ENCODE measurements at places on chromosomes 4 and X.

DNA sequence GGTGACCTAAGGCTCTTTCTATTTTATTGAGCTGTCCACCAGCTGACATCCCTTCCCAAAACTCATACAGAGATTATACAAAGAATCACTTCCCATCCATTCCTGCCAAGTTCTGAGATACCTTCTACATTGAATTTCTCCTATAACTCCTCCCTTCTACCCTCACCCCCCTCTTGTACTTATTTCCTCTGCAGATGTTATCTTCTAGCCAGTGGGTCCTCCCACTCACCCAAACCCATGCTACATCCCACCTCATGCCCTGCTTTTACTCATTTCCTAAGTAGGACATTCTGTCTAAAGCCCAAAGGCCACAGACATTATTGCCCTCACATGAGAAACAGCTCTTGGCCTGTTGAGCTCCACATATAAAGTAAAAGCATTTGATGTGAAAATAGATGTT is 28.6 kb downstream of the BMX start:
- DNase-seq = no peak

DNA sequence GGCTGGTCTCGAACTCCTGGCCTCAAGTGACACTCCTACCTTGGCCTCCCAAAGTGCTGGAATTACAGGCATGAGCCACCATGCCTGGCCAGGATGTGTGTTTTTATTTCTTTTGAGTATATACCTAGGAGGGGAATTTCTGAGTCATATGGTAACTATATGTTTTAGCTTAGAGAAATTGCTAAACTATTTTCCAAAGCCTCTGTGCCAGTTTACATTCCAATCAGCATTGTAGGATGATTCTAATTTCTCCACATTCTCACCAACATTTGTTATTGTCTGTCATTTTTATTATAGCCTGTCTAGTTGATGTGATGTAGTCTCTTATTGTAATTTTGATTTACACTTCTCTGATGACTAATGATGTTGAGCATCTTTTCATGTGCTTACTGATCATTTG is 1576.0 kb downstream of the RPA4 start:
- no peak for DNase-seq

DNA sequence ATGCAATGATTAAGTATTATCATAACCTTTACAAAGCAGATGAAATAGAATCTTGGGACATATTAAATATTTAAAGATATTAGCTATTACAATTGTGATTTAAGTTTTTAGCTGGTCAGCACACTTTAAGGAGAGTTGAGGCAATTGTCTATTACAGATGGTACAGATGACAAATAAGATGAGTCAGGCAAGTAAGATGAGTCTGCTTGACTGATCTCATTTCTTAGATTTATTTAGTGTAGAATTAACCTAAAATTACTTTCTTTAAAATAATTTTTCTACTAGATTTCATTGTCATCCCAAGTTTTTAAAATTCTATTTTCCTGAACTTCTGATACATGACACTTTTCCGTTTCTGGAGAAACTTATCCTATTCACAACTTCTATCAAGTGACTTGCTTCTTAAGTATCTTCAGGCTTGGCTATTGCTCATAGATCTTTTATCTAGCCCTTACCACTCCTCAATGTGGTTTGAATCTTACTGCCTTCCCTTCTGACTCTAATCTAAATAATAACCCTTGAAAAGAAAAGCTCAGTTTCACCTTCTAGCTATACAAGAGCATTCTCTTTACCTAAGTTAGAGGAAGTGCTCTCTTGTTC is 32.9 kb downstream of the CXCL1 start:
- no peak for DNase-seq

DNA sequence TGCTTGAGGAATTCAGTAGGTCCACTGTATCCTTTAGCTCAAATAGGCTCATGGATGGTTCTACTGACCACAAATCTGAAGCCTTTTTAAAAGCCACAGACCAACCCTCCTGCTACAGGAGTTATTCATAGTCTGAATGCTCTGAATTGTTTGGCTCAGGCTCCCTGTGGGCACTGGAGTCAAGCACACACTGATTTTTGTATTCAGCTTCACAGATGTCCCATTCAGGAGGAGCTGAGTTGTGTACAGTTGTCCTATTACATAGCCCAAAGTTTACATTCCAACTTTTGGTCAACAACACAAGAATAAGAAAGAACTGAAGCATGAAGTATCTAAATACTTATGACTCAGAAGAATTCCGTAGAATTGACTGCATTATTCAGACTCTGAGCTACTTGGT is 243.9 kb downstream of the UNC5C start:
- DNase-seq = no peak

DNA sequence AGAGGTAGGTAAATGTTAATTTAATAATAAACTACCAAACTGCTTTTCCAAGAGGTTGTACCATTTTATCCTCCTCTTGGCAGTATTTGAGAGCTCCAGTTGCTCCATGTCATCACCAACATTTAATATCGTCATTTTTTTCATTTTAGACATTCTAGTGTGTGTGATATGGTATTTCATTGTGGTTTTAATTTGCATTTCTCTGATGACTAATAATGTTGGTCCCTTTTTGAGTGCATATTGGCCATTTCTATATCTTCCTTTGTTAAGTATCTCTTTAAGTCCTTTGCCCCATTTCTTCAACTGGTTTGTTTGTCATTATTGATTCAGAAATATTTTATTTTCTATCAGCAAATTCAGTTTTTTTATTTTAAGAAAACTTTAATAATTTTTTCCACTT is 88.8 kb downstream of the MAPK10 start:
- DNase-seq = no peak

DNA sequence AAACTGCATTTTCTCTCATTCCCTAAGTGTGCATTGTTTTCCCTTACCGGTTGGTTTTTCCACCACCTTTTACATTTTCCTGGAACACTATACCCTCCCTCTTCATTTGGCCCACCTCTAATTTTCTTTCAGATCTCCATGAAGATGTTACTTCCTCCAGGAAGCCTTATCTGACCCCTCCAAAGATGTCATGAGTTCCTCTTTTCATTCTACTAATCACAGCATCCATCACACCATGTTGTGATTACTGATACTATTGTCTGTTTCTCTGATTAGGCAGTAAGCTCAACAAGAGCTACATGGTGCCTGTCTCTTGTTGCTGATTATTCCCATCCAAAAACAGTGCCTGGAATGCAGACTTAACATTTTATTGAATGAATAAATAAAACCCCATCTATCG is 2.9 kb upstream of the AFP start:
- DNase-seq = no peak

- no peak for DNase-seq
Observed at GRCh38 chrX:17047224-17047623, 100.8 kb downstream of the REPS2 start.
